ENCODE measurements at places on chromosomes 16 and 17.

DNA sequence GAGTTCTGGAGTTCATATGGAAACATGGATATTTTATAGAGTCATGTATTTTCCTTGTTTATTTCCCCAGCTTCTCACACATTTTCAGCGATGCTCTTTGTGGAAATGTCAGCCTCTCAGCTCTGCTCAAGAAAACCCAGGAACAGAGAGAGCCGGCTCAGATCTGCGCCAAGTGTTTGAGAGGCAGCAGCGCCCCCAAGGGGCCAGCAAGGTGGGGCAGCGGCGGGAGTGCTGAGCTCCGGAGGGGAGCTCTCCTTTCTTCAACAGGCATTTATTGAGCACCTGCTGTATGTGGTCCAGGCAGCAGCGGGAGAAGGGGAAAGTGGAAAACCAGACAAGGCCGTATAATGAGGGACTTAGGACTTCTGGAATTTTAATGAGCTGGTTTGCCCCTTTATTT is 421.1 kb upstream of the C16orf82 start:
- peak; percentile 76 for DNase-seq

DNA sequence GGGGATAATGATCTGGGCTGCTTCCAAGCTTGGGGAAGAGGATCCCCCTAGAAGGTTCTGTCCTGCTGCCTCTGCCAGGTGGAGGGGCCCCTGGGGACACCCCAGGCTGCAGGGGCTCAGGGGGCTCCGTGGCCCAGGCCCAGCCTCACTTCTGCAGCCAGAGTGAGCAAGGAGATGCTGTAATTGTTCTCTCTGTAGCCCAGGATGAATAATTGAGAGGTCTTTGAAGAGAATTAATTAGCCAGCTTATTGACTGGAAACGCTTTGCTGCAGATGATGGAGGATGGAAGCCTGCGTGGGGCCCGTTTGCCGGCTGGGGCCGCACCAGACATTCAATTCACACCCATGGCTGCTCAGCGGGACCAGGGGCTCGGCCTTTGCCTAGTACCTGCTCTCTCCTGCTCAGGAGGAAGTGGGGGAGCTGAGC is 38.5 kb downstream of the TMEM235 start:
- no peak for DNase-seq

DNA sequence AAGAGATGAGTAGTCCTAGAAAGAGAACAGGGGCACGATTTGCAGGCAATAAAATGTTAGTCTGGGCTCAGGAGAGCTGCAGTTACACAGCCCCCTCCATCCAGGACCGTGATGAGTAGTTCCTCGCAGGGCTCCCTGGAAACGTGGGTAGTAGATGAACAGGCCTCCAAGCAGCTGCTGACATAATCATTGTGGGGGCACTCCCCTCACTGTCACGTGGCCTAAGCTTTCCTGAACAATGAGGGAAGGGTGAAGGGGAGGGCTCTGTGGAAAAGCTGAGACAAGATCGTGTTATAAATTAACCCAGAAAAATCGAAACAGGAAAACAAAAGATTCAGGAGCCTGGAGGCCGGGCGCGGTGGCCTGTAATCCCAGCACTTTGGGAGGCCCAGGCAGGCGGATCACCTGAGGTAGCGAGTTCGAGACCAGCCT is 1.3 kb upstream of the PER1 start:
- DNase-seq = peak; percentile 81

- peak; percentile 39 for DNase-seq
These were observed 889 bp upstream of the ZNF423 start for GRCh38 chr16:49856672-49857330.

GRCh38 chr16:84058211-84058610 is 15.6 kb upstream of the SLC38A8 start:
- DNase-seq = no peak

DNA sequence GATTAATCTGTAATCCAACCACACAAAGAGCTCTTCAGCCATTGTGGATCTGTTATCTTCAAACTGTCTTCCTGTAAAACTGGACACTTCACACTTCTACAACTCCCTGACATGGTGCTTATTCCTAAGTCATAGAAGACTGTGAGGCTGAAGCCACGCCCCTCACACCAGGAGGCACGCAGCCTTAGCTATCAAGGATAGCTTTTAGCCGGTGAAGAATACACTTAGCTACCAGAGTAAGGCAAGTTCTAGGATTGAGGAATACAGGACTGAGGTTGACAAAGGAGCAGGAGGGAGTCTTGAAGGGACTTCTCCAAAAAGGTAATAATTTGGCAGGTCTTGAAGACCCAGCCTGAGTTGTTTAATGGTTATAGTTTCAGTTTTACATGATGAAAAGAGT is 79.8 kb upstream of the GAS7 start:
- no peak for DNase-seq

- DNase-seq = no peak
These were observed 119.7 kb upstream of the CACNG5 start for GRCh38 chr17:66715076-66715675.

- no peak for DNase-seq
These were observed 1.4 kb downstream of the WIPI1 start for GRCh38 chr17:68455901-68456338.

All from activated CD4-positive, alpha-beta T cell treated with anti-CD3 and anti-CD28 coated beads for 48 hours (primary cell).